Activated naive CD8-positive, alpha-beta T cell treated with anti-CD3 and anti-CD28 coated beads, Interleukin-2, amount 10 ng/mL, durations not matched to agents 7 days and 5 days (primary cell): ENCODE measurements at places on chromosomes 12 and 14. TPM values are rescaled to one million over a fixed set of nuclear protein-coding genes. Genes with fewer than 3 reads are reported as not detected.

TBX5 gene
- not detected for total RNA-seq

PAH gene
- not detected for total RNA-seq

GRCh38 chr14:79161571-79161970 is 991.4 kb downstream of the NRXN3 start:
- H3K4me1 ChIP-seq: no peaks in the 10 kb centered on the region
- no peak overlapping the region for H3K4me3 ChIP-seq
- H3K36me3 ChIP-seq: no peaks in the 10 kb centered on the region

DNA sequence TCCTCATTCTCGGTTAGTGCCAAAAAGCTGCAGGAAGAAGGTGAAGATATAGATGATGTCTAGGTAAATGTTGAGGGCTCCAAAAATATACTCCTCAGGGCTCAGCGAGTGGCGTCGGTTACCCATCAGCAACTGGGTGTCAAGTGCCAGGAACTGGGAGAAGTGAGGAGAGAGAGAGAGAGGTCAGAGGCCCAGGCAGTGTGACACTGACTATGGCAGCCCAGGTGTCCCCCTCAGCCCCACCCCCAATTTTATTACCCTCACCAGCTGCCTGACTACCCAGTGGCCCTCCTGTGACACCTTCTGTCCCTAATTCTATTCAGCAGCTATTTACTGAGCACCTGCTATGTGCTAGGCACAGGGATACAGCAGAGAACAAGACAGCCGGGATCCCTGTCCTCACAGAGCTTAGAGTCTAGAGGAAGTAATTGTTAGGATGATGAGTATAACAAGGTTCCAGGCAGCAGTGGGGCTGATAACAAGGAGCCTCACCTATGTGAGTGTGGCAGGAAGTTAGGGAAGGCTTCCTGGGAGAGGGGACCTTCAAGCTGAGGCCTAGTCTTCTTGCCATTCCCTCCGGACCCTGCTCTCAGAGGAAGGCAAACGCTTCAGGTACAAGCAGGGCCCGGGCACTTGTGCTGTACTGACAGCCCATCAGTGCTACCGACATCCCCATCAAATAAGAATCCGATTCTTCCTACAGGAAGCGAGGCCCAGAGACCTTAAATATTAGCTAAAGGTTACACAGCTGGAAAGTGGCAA is 27.8 kb upstream of the BCDIN3D start:
- H3K27me3 ChIP-seq: peaks cover 1% of the 10 kb centered on the region
- H3K27ac ChIP-seq: no peak overlapping the region
- no peak for DNase-seq
- peaks cover 5% of the 10 kb centered on the region for H3K4me1 ChIP-seq
- H3K36me3 ChIP-seq: no peaks in the 10 kb centered on the region

- no peak for DNase-seq
- peaks cover 29% of the 10 kb centered on the region for H3K4me1 ChIP-seq
- peaks cover 66% of the 10 kb centered on the region for H3K27me3 ChIP-seq
These were observed 115.9 kb upstream of the PELI2 start for GRCh38 chr14:56002342-56002741.

KCNH3 gene
- total RNA-seq: 5.4 TPM

PPP1R36 gene
- total RNA-seq: 0.69 TPM

SLC25A47 gene
- total RNA-seq: not detected
